Hematopoietic multipotent progenitor cell (in vitro differentiated cells): ENCODE measurements at places on chromosomes 7 and 10. TPM values are rescaled to one million over a fixed set of nuclear protein-coding genes. Genes with fewer than 3 reads are reported as not detected.

DNA sequence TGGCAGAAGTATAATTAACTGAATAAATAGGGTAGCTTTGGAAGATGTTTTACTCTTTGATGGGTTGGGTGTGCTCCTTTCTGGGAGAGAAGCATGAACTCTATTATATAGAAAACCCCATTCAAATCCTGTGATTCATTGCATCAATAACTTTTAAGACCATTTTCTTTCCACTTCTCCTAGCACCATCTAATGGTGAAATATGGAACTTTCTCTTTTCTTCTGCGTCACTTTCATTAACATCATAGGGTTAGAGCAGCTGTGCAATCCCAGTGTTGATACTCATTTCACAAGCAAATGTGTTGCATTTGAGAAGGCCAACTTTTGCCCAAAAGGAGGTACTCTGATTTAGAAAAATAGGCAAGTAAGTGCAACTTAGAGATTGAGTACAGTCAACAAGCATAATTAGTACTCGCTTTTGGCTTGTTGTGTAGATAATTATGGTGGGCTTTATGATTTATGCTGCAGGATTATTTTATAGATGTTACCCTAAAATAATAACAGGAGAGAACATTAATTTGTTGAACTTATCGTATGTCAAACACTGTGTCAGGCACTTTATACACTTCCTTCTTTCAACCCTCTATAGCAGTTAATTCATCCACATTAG is 92.9 kb downstream of the CPED1 start:
- peak; percentile 5 for DNase-seq

GRCh38 chr10:11274452-11274851 is 256.8 kb downstream of the CELF2 start:
- DNase-seq, result no peak

- no peak for DNase-seq
Measured at GRCh38 chr7:137423321-137423720, 79.8 kb upstream of the PTN start.

DNA sequence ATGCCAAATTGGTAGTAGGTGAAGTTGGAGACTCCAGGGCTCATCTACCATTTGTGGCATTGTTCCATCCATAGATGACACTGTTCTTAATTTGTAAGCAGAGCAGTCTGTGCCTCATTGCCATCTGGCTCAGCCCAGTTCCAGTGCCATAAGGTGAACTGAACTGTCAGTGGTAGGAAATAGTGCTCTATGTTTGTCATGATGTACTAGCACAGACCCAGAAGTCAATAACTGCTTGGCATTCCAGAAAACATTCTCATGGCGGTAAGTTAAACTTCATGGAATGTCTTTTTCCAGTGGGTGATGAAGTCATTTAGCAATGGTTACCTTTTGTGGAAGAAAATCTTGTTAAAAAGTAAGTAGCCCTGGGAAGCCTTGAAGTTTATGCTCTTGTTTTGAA is 302.7 kb downstream of the SUGCT start:
- DNase-seq, result no peak

DNA sequence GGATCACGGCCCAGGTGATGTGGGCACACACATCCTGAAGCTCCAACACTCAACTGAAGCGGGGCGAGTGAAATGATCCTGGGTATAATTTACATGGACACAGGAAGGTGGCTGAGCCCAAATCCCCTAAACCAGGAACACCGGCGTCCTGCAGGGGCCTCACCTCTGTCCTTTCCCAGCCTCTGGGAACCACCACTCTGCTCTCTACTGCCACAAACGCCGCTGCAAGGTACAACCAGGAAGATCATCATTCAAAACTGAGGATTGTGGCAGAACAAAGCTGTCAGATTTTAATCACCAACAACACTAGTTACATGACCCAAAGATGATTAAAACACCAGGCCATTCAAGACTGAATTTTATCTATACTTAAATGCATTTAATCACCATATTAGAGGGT is 104.0 kb downstream of the DIP2C start:
- DNase-seq, result no peak

- no peak for DNase-seq
Measured at GRCh38 chr7:106358103-106358663, 73.4 kb upstream of the NAMPT start.

DNA sequence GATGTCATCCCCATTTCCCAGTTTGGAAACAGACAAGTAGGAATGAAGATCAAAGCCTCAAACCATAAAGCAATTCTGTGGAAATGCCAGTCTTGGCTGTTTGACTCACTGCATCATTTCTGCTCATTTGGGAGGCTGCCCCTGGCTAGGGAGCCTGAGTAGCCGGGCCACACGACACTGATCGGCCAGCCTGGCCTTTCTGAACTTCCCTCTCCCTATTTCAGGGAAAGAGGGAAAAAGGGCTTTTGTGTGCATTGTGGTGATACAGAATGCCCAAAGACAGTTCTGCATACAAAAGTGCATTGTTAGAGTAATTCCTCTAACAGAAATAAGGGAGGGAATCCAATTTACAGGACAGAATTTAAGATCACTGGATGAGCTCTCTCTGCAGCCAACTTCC is 41.7 kb upstream of the OPALIN start:
- no peak for DNase-seq

The DRGX gene
- total RNA-seq, result not detected

DNA sequence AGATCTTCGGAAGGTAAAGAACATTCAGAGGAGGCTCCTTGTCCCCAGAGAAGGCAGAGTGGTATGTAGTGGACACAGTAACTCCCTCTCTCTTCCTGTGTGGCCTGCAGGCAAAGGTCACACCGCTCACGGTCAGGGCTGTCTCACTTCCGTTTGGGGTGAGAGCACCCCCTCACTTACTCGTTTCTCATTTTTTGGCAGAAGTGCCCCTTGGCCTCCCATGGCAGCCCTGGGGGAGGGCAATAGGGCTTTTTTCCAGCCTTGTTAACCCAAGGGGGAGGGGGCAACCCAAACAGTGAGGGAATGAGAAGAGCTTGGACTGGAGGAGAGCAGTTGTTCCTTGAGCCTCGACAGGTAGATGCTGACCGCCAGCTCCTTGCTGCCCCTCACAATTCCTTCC is 31.8 kb upstream of the SRGN start:
- no peak for DNase-seq

The NCOA4 gene
- total RNA-seq, result 252 TPM

The RAMP3 gene
- total RNA-seq, result under 0.01 TPM

DNA sequence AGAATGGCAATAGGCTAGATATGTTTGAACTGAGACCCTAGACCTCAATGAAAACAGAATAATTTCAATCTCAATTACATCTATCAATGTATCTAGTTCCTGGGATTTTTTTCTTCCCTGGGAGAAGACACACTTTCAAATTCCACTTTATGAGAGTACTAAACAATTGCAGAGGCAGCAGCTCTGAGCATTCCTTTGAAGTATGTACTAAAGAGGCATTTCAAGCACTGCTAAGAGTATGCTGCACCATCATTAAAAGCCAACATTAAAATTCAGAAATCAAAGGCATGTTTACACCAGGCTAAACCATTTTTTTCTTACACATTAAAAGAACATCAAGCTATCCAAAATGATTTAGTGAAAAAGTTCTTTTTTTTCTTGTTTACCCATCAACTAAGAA is 297.9 kb upstream of the CACNA2D1 start:
- no peak for DNase-seq

- no peak for DNase-seq
Measured at GRCh38 chr7:132114411-132114810, 461.9 kb downstream of the PLXNA4 start.

The BMS1 gene
- total RNA-seq, result 5.4 TPM

DNA sequence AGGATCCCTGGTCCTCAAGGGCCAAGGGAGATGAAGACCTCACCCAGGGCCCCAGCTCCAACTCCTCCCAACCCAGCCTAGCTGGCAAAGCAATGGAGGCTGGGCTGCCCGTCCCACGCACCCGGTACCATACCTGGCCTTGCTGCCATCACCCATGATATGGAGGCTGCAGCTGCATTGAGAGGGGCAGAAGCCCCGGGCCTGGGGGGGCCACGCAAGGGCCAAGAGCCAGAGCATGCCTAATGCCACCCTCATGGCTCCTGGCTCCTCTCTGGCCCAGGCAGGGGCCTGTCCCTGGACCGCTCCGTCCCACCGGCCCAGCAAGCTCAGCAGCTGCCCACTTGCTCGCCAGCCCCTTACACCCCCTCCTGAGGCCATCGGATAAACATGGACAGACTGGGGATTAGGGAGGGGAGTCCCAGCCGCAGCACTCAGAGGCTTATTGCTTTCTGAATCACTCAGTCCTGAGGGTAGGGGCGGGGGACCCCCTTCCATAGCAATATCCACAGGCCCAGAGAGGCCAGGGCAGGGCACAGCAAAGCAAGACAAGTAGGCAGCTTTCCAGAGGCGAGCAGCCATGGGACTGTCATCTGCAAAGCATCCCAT is at the start of gene LRIT1:
LRIT1 (minus strand) TSS at position 362 of the 606 bp plus-strand sequence; CDS start at position 255, 107 bp downstream.
- no peak for DNase-seq

DNA sequence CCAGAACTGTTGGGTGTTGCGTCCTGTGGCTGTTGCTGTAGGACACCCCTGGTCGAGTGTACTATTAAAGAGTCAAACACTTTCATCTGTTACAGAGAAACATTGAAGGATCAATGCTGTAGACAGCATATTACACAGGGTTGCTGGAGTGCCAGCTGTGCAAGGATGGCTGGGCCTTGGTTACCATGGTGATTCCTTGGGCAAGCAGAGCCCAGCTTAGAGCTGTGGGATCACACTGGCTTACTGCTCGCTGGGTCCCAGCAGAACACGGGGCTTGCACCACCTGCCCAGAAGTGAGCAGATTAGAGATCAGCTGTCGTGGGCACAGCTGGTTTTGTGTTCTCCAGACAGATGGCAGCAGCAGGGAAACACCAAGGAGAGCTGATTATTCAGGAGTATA is 76.0 kb downstream of the GPR141 start:
- DNase-seq, result no peak

DNA sequence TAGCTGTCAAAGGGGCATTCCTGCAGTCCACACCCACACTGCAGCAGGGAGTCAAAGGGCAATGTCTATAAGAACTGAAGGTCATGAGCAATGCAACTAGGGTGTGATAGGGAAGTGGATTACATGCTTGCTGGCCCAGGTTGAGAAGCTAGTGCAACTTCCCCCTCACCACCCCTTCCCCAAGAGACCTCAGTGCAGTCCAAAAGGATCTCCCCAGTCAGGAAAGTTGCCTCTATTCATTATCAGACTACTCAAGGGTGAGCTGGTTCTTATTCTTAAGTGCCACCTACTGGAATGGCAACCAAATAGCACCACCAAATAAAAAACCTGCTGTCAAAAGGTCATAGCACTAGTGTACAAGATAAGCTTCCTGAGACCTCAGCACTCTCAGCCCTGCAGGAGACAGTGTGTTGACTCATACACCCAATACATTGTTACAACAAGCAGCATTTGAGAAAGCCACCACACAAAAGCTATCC is 28.2 kb downstream of the MTERF1 start:
- DNase-seq, result no peak

DNA sequence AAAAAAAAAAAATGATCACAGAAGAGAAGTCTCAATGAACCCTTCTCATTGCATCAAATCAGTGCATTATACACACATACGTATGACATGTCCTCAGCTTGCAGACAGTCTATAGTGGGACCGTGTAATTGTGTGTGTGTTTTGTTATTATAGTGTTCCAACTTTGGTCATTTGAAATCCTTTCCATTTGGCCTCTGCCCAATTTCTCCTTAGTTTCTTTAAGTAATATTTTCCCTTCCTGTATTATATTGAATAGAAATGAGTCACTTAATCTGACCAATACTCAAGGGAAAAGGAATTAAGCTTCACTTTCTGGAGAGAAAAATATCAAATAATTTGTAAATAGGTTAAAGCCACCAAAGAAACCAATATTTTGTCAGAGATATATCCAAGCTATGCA is 415.5 kb upstream of the SORCS1 start:
- DNase-seq, result no peak

- DNase-seq, result no peak
Measured at GRCh38 chr10:72274213-72274729, 547 bp downstream of the DDIT4 start.

GRCh38 chr7:137434946-137435345 is 91.4 kb upstream of the PTN start:
- no peak for DNase-seq

- DNase-seq, result no peak
Measured at GRCh38 chr7:155576900-155577508, 30.6 kb upstream of the CNPY1 start.

DNA sequence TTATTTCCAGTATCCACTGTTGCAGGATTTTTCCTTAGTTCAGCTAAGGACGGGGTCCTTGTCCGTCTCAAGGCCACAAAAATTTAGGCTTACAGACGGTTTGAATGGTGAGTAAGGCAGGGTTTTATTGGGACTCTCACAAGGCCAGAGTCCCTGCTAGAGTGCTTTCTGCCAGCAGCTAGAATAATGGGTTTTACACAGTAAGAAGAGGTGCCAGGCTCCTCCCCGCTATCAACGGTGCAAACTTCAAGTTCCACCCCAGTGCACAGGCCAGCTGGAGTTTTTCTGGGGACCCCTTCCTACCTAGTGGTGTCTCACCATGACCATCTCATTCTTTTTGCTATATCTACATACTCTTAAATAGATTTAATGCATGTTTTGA is 198.5 kb upstream of the KCTD7 start:
- DNase-seq, result no peak

The INA gene
- not detected for total RNA-seq

DNA sequence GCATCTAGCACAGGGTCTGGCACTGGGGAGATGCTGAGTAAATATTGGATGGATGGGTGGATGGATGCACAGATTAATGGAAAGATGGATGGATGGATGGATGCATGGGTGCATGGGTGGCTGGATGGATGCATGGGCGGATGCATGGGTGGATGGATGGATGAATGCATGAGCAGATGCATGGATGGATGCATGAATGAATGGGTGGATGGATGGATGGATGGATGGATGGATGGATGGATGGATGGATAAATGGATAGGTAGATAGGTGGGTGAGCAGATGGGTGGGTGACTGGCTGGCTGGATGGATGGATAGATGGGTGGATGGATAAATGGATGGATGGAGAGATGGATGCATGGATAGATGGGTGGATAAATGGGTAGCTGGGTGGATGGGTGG is 5.7 kb downstream of the PAX4 start:
- no peak for DNase-seq
